ENCODE measurements at places on chromosomes 12 and 14.

DNA sequence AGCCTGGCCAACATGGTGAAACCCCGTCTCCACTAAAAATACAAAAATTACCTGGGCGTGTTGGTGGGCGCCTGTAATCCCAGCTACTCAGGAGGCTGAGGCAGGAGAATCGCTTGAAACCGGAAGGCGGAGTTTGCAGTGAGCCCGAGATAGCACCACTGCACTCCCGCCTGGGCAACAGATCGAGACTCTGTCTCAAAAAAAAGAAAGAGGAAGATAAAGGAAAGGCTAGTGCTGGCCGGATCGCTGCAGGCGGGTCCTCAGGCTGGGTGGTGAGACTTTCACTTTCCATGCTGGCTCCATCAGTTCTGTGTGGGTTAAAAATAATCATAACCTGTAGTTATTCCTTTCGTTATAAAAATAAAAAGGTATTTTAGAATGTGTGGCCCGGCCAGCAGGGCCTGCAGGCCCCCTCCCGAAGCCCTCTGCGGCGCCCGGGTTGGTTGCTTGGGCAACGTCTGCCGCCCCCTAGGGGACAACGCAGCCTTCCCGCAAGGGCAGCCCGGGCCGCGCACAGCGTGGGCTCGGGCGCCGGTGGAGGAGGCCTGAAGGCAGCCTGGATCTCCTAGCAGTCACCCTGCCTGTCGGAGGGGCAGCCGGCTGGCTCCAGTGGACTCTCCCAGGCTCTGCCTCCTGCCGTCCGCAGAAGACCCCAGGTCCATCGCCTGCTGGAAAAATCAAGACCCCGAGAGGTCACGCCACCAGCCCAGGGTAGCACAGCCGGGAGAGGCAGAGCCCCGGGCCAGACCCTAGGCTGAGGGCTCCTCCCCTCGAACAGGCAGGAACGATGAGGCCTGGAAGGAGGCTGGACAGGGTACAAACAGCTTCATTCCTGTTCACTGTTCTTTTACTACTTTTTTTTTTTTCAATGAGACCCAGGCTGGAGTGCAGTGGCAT is 5.0 kb upstream of the SLC25A47 start:
- DNase-seq: peak; percentile 85

GRCh38 chr12:627285-627684 is 36.0 kb downstream of the NINJ2 start:
- DNase-seq: no peak

- no peak for DNase-seq
Measured at GRCh38 chr12:106093246-106093645, 45.5 kb downstream of the NUAK1 start.

GRCh38 chr12:2640709-2641108 is 154.1 kb upstream of the FKBP4 start:
- DNase-seq: peak; percentile 65

DNA sequence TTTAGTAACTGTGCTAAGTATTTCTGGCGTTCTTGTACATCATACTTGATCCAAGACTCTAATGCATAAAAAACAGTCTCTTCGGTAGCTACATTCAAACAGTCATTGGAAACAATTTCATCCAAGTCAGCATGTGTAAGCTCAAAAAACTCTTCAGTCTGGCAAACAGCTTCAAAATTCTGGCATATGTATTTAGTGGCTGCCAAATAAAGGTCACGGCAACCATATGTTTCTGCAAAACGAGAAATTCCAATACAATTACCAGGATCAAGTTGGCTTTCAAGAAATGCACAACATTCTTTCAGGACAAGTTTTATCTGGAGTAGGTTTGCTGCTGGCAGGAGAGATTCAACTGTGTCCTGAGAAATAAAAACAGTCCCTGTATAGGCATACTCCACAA is 16.5 kb downstream of the KLHL28 start:
- DNase-seq: no peak

- DNase-seq: no peak
Measured at GRCh38 chr14:76950055-76951020, 78.2 kb downstream of the IRF2BPL start.

DNA sequence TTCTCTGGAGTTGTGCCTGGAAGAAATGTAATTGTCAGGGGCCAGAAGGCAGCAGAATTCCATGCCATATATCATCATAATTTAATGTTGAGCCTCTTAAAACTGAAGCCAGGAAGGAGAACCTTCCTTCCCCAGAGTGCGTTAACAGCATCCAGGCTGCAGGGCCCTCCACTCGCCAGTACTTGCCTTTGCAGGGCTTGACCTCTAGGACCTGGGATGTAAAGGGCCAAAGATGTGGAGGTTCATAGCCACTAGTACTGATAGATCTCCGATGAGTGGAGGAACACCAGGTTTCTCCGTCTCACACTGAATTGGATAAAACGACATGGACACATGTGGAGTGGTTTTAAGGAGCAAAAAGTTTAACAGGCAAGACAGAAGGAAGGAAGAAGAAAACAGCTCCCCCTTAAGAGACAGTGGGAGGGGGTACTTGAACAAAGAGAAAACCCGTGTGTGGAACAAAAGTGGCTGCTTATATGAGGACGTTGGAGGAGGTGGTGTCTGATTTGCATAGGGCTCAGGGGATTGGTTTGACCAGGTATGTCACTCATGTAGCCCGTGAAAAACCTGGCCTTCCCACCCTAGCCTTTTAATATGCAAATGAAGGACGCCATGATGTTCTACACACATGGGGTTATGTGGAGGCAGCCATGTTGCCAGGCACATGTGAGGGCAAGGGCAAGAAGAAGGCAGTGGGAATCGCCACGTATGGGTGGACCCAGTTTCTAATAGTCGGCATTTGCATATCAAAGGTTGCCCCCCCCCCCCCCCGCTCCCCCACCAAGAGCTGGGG is 38.8 kb upstream of the WSCD2 start:
- DNase-seq: no peak

DNA sequence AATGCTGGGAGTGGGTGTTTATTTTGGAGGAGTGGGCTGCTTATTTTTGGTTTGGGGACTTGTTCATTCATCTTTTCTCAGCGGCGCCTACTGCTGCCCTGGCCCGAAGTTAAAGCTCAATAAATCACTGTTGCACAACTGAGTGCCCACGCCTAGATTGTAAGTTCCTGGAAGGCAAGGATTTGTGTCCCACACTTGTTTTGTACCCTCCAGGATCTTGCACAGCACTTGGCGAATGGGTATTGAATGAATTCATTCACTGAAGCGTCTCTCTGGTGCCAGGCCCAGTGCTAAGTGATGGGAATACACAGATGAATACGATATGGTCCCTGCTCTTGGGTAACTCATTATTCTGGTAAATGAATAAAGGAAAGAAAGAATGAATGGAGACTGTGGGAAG is 153.3 kb upstream of the PARP11 start:
- no peak for DNase-seq

DNA sequence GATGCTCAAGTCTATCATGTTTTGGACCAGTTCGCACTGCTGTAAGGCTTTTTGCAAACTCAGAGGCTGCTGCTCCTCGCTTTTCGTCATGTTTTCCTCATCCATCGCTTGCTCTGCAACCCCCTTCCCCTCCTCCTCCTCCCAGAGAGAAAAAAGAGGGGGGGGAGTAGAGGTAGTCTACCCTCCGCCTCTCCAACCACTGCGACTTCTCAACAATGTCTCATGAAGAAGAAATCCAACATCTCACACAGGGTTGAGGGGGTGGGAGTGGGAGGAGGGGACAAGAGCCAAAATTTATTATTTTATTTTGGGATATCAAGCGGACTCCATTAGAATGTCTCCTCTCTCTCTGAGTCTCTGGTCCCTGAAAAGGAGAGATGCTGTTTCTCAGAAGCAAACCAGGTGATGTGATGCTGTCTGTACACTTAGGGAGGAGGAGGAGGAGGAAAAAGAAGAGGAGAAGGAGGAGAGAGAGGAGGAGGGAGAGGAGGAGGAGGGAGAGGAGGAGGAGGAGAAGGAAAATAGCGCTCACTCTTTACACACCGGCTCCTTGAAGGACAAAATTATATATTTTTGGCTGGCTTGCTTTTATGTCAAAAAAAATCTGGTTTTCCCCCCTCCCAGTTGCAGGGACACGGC is 520 bp downstream of the KSR2 start:
- DNase-seq: no peak

Measured in activated CD4-positive, alpha-beta T cell treated with anti-CD3 and anti-CD28 coated beads for 36 hours (primary cell).